Fibroblast of mammary gland (primary cell): ENCODE measurements at places on chromosomes 5 and 9.
A peak's percentile ranks its signal among the peaks of the same experiment; 100 is the strongest.

DNA sequence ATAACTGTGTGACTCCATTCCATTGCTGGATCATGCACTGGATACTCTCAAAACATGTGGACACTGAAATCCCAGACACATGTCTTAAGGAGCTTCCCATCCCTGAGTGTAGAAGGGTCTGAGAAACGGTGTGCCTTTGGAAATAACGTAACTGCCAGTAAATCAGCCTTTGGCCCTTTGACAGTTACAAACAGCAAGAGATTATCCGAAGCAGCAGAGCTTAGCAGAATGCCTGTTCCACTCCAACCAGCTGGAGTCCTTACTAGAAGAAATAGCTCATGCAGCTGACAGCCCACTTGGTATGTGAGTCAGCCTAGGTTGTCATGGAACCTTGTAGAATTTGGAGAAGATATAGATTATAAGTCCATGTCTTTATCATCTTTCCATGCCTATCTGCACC is 7.0 kb downstream of the TMEM252 start:
- DNase-seq, result no peak

DNA sequence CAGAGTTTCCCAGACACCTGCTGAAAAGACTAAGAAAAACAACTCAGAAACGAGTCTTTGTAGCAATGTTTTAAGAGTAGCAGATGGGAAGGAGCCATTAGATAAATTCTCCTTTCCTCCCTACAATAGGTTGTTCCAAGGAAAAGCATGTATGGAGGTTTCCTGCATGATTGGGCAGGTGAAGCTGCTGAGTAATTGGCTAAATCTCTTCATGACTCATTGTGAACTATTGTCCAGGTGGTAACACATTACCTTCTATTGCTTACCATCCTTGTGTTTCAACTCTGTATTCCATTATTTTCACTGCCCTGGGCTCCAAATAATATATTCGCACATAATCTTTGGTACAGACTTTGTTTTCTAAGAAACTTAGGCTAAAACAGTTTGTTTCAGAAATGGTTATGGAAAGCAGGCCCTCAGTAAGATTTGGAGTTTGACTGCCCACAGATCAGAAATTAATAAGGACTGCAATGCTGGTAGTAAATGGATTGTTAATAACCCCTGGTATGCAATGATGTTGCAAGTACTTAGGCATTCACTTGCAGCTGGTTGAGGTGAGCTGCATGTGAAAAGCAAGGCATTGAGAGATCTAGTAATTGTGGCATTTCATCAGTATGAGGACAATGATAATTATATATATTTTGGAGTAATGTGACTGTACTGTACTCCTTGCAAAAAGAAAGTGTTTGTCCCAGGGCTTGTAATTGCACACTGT is 281.4 kb upstream of the VLDLR start:
- DNase-seq, result no peak

- DNase-seq, result peak; percentile 91
Measured at GRCh38 chr9:18542837-18543405, 69.0 kb downstream of the ADAMTSL1 start.

DNA sequence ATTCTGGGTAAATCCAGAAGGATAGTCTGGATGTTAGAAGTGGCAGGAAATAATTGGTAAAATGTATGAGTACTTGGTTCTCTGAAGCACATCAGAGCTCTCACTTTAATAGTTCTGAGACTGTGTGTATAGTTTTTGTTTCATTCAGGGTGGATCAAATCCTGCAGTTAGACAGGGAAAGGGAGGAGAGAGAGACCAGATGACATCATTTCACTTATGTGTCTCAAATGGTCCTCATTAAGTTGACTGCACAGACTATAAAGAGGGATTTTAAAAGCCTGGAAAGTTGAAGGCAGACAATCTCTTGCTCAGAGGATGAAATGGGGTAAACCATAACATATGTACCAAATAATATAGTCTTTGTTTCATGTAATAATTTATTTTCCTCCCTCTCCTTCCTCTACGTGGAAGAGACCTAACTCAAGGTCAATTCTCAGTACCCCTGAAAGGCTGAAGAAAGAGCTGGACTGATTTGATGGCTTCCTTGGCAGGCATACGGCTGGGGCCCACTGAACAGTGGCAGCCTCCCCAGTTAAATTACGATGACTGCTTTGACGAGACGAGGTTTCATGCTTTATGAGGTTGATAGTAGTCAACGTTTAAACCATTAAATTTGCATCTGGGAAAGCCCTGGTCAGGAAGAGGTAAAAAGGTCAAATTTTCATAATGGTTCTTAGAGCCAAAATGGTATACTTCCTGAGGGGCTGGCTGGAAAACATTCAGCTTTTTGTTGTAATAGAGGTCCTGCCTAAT is 395.1 kb upstream of the RPS23 start:
- DNase-seq, result no peak

- no peak for DNase-seq
Measured at GRCh38 chr5:151198861-151199260, 25.0 kb downstream of the CCDC69 start.

DNA sequence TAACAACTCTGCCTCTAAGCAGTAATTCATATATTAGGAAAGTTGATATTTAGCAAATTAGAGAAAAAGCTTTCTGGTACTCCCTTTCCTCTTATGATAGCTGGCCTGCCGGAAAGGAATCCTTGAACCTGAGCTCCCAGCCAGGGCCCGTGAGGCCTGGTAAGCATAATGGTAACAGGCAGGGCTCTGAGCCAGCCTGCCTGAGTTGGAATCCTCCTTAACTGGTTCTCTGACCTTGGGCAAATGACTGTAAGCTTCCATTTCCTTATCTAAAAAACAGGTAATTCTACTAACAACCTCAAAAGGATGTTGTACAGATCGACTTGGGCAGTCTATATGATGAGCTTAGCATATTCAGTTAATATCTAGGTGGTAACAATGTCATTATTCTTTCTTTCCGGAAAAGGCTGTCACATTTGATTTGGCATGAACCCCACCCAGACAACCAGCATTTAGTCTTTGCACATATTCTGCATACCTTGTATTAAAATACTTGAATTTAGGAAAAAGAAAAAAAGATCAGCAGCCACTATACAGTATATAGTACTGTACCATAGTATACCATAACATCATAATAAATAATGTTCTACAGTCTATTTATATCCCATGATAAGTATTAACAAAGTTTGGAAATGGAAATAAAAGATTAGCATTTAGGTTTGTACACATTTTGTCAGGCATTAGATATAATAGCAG is 55.7 kb upstream of the MAP3K1 start:
- no peak for DNase-seq
